ENCODE measurements at places on chromosomes 7 and 10.

DNA sequence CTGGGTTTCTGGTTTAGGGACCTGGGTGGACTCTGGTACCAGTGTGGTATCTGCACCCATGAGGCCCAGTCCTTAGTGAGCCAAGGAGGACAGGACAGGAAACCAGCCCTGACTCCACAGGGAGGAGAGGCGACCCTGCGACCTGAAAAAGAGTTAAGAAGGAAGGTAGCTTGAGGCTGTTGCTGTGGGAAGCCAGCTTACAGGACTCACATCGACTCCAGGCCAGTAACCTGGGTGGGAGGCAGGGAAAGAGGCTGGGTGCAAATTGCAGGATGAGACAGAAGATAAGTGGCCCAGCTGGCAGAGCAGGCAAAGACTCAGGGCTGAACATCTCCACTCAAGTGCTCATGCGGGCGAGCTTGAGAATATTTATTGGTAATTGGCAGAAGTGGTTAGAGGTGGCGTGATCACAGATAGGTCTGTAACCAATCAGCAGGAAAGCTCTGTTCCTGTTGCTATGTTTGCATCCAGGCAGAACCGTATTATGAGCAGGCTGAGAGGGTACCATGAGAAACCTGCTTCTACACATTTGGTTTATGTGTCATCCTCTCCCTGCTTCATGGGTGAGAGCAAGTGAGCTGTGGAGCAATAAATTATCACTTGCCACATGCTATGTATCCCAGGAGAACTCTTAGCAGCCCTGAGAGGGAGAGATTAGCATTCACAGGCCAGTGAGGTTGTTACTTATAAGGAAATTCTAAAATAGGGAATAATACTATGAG, 11.0 kb downstream of the TLL2 start:
- no peak for DNase-seq

GRCh38 chr7:90188281-90188680, 23.3 kb upstream of the STEAP2 start:
- DNase-seq, result no peak

DNA sequence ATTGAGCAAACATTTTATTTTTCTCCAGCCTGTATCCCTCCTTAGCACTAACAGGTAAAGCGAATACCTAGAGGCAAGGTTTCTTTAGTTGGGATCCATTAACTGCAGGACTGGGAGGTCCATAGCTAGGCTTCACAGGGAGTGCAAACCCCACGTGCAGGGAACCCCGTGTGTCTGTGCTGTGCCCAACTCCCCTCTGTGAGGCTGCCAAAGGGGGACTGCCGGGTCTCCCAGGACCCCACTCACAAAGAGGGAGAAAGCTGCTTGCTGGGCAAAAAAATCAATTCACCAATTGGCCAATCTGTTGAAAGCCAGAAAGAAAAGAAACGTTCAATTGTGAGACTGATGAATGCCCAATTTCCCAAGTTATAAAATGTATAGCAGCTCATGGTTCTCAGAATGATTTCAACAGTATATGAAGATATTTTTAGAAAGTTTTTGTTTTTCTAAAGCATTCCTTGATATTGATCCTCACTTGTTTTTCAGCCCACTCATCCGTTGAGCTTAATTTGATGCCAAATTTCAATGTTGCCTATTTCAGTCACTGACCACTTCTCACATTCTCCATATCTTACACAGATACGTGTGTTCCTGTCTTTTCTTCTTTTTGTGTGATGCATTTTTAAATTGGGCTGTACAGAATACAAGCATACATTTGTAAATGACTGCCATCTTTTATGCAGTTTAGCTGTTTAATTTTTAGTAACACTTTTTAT, 202.7 kb upstream of the PRSS58 start:
- DNase-seq, result no peak

DNA sequence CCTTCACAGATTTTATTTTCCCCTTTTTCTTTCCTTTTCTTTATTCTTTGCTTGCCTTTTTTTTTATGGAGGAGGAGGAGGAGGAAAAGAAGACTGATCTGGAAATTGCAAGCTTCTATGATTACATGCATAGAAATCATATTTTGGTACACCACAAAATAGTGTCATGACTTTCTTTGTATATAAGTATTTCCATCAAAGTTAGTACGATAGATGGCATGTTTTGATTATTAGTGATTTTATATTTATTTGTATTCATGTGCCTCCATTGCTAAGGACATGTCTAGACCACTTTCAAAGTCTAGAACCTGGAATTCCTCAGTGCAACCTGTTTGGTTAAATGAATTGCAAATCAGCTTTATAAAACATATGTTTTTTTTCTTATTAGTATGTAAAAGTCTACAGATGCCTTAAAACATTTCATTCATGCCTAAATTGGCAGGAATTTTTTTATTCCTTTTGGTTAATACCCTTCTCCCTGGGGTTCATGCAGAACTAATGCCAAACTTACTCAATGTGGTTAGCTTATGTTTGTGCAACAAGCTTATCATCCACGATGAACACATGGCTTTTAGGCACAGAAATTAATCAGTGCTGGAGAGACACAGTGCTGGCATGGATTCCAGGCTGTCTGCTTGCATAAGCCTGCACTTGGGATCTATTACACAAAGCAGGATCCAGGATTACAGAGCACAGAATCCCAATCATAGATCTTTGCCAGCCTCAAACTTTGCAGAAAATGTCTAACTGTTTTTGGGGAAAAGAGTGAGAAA, 213.1 kb downstream of the CHRM2 start:
- DNase-seq, result peak; percentile 95

- DNase-seq, result no peak
These were observed 176.4 kb downstream of the TAX1BP1 start for GRCh38 chr7:27916372-27916771.

- DNase-seq, result peak; percentile 9
These were observed 87.9 kb upstream of the KAT6B start for GRCh38 chr10:74738542-74738941.

DNA sequence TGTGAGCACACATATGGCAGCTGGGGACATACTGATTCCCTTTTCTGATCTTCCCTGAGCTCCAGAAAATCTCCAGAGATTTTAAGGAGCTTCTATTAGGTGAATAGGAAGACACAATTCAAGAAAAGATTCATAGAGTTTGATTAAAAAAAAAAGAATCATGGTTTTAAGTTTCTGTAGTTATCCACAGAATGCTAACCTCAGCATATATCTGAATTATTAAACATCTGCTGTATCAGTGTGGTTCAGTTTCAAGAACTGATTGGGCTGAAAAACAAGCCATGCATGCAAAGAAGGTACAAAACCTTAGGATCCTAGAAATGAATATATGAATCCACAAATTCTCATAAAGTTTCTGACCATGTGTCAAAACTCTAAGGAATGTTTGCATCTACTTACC, 94.1 kb upstream of the ZNF438 start:
- DNase-seq, result no peak

- DNase-seq, result no peak
These were observed 23.8 kb downstream of the WBP1L start for GRCh38 chr10:102767428-102768160.

GRCh38 chr10:73591935-73592699, 975 bp upstream of the USP54 start:
- DNase-seq, result peak; percentile 64

DNA sequence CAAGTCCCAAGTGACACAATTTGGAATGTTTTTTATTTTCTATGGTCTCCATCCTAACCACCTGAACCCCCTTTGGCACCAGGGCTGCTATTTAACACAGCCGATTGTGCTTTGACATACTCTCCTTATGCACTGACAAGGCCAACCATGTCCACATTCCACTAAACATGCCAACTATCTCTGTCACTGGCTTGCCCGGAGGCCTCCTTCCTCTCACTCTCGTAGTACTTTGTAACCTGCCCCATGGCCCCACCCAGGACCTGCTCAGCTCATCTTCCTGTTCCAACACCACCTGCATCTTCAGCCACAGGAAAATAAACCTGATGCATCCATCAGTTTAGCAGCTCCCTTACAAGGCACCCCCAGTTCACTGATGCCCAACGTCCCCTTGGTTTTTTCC, 63.1 kb downstream of the GPAM start:
- DNase-seq, result no peak

GRCh38 chr10:788796-789748, 99.6 kb upstream of the DIP2C start:
- DNase-seq, result peak; percentile 75

GRCh38 chr10:58942724-58943123, 233.7 kb upstream of the PHYHIPL start:
- no peak for DNase-seq

DNA sequence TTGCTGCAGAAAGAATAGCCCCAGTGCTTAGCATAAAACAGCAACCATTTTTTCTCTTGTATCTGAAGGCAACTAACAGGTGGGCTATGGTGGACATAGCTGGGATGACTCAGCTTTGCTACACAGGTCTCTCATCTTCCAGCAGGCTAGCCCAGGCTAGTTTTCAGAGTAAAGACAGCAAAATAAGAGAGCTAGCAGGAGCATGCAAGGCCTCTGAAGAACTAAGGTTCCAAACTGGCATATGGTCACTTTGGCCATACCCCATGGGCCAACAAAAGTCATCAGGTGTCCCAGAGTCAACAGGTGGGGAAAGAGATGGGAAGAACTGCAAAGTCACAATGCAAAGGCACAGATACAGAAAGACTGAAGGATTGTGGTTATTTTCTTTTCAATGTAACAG, 571.6 kb upstream of the MGMT start:
- no peak for DNase-seq

- no peak for DNase-seq
These were observed 41.7 kb downstream of the RGS10 start for GRCh38 chr10:119500821-119501220.

- DNase-seq, result no peak
These were observed 220.3 kb downstream of the STK31 start for GRCh38 chr7:23930312-23930711.

DNA sequence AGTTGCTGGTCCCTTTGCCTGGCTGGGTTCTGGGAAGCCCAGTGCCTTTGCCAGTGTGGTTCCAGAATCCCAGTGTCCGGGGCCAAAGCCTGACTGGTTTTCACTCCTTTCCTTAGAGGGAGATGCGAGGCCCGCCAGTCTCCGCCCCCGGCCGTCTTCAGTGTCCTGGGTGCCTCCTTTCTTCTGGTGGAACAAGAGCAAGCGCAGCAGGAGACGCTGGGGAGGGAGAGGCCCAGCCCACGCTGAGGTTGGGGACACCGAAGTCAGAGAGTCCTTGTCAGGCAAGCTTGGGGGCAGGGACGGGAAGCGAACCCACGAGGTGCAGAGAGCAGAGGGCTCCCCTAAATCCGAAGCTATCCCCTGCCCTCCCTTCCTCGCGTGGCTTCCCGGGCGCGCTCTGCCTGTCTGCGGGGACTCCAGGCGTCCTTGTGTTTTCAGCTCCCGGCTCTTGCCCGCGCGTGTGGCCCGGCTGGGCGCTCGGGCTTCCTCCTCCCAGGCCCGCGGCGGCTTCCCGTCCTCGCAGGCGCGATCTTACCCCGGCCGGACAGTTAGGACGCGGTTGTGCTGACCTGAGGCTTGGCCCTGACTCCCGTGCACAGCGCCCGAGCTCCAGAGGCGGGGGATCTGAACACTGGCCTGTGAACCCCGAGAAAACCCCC, 60.6 kb upstream of the UBE3C start:
- DNase-seq, result peak; percentile 5

GRCh38 chr10:75400771-75401568, 594 bp downstream of the ZNF503 start:
- DNase-seq, result peak; percentile 71

DNA sequence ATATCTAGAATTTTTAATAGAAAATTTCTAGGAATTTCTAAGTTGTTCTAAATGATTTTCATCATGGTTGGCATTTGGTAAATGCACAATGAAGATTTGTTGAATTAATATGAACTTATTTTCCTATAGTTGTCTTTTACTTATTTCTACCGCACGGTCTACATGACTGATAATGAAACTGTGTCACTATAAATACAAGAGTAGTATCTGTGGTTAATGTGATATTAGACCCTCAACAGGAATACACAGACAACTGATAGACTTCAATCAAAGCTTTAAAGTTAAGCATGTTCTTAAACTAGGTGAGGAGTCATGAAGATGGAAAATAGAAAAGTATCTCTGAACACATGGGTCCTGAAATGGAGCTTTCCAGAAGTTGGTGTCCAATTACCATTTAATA, 297.9 kb upstream of the ETV1 start:
- no peak for DNase-seq

DNA sequence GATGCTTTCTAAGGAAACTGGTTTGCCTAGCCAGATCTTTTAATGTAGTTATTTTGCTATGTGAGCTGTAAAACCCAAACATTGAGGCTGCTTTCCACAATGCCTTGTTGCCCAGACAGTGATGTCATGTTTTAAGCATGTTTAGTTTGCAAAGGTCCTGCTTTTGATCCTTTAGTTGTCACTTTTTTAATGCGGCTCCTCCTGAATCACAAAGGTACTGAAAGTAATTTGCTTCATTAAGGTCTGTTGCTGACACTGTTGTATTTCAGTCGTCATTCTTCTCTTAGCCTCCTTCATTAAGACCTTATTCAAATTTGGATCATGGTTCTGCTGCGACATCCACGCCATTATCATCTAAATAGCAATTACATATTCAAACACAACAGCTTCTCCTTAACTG, 10.6 kb downstream of the RPA3 start:
- peak; percentile 29 for DNase-seq

DNA sequence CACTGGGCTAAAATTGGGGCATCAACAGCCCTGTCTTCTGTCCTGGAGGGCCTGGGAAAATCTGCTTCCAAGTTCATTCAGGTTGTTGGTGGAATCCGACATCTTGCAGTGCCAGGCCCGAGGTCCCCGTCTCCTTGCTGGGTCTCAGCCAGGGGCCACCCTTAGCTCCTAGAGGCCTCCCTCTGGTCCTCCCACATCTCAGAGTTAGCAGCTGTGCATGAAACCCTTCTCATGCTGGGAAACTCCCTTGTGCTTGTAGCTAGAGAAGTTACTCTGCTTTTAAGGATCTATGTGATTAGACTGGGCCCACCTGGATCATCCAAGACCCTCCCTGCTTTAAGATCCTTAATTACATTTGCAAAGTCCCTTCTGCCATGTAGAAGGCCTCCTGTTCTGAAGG, 15.3 kb downstream of the HIP1 start:
- DNase-seq, result no peak

DNA sequence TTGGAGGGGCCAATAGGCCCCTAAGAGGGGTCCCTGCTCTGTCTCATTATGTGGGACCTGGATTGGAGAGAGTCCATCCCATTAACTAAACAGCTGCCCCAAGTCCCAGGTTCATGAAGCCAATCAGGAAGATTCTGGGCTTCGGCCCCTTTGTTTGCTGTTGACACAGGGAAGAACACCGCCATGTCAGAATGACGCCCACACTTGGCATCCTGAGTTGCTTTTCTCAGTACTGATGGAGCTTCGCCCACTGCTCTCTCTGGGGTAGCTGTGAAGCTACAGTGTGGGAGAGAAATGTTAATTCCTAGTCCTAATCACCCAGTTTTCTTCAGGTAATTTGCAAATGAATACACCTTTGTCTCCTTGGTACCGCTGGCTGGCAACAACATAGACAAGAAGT, 264.7 kb downstream of the GLRX3 start:
- no peak for DNase-seq

DNA sequence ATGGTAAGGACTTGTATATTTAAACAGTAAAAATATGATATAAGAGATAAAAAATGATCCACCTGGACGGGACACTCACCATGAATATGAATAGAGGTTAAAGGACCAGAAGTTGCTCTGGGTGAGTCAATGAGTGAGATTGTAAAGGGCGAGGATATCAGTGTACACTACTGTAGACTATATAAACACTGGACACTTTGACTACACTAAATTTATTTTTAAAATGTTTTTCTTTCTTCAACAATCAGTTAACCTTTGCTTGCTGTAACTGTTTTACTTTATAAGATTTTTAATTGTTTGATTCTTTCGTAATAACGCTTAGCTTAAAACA, 202.8 kb downstream of the VTI1A start:
- no peak for DNase-seq

Data from fibroblast of pulmonary artery (primary cell).